ENCODE measurements at places on chromosomes 13 and 19.

DNA sequence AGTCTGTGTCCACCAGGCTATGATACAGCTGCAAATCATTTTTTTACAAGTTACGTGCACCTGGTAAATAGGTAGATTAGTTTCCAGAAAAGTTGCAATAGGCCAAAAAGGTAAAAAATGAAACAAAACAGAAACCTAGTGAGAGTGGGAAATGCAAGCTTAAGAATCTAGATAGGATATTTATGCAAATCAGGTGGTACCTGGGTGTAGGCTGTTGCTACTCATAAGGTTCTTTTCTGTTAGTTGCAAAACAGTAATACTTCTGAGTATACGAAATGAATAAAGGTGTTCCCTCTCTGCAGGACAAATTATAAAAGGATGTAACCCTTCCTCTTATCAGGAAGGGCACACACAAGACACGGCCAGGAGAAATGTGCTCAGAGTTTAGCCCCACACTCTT, 97.9 kb downstream of the UGGT2 start:
- DNase-seq, result no peak

DNA sequence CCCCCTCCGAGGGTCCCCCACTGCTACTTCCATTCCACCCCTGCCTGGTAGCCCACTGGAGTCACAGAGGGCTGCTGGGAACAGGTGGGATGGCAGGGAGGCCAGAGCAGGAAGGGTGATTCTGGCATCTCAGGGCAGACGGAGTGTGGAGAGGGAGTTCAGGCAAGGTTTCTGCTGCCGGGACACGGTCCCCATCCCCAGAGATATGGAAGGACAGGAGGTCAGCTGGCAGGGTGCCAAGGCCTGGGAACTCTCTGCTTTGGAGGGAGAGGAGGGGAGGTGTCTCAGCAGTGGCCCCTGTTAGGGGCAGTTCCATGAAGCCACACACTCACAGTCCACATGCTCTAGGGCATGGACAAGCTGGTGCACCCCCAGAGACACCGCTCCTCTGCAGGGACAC, 68.1 kb downstream of the CHST8 start:
- DNase-seq, result no peak

DNA sequence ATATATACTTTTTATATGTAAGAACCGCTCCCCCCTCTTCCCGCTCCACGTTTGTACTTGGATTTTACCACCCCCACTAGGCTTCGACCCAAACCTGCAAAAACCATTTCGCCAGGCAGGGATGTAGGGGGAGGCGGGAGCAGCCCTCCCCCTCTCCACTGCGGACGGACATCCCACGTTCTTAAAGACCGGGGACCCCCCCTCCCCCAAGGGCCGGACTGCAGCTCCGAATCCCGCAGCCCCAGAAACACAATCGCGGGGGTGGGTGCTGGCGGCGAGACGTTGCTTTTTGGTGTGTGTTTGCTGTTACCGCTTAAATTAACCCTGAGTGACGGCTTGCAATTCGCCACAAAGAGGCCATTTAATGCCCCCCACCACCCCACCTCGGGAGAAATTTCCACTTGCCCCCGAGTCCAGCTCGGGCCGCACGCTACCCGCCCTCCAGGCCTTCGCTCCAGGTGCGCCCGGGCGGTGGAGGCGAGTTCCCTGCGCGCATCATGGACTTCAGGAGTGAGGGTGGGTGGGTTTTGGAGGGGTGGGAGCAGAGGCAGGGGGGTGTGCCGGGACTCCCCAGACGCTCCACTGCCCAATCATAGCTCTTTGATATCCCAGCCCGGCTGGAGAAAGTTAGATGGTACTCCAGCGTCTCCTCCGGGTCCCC, 15.8 kb downstream of the NFIX start:
- no peak for DNase-seq

GRCh38 chr13:65826657-65827056, 1403.5 kb downstream of the PCDH9 start:
- DNase-seq, result no peak

DNA sequence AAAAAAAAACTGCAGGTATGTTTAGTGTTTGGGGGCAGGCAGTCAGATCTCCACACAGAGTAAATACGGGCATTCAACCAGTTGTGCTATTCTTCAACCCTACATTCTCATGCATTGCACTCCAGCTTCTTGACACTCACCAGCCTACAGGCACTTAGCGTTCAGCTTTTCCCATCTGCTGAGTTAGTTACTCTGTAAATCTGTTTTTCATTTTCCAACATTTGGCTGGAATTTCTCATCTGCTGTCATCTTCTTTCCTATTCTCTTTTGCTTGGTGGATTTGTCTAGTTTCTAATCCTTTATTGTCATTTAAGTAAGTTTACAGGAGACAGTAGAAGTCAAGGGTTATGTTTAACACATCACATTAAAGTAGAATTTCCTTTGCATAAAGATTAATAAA, 1318.9 kb downstream of the OLFM4 start:
- DNase-seq, result no peak

- no peak for DNase-seq
These were observed 8.4 kb downstream of the ATP13A1 start for GRCh38 chr19:19655051-19655594.

GRCh38 chr19:35363711-35364425, 5.6 kb downstream of the FFAR3 start:
- no peak for DNase-seq

GRCh38 chr19:39778763-39779162, at the start of gene LEUTX:
Gene LEUTX, plus strand, starts transcription at chr19:39778854. Its CDS starts 67 bp downstream, at chr19:39778921.
- no peak for DNase-seq

- no peak for DNase-seq
These were observed 108.1 kb downstream of the CACNA1A start for GRCh38 chr19:13398182-13398581.

- no peak for DNase-seq
These were observed 2.7 kb downstream of the ZSCAN18 start for GRCh38 chr19:58095328-58095727.

GRCh38 chr19:6724631-6725492, 4.4 kb upstream of the C3 start:
- DNase-seq, result no peak

GRCh38 chr13:97353927-97354675, 79.9 kb upstream of the RAP2A start:
- no peak for DNase-seq

DNA sequence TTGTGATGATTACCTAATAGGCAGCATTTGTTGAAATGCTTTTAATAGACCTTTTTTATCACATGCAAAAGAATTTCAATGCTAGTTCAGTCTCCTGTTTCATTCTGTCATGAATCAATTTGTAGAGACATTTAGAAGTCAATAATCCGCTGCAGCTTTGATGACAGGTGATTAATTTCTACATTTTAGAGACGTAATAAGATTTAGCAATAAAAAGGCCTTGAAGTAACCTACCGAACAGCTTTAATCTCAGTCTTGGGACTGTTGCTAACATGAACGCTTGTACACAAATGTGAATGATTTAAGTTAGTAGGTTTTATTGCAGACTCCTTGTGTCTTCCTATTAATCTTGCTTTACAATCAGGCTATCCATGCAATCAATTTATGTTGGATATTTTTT, 186.5 kb downstream of the MZT1 start:
- no peak for DNase-seq

DNA sequence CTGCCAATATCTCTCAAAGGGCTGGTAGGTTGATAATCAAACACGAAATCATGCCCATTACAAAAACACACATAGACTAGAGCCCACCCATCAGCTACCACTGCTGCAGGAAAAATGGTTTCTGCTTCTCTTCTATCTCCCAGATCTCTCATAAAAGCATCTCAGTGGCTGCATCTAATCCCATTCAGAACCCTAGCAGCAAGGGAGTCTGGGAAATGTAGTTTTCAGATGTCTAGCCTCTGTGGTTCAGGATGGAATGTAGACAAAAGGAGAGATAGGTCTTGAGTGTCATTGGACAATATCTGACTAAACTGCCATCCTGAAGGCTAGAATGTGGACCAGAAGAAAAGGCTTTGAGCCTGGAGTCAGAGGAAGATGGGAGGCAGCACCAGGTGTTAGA, 32.1 kb downstream of the RDH8 start:
- no peak for DNase-seq

- DNase-seq, result no peak
These were observed 650.8 kb upstream of the MIR17HG start for GRCh38 chr13:90696656-90697055.

- no peak for DNase-seq
These were observed at the start of gene URAD for GRCh38 chr13:27988520-27988919. Gene URAD, minus strand, starts transcription at chr13:27988693. Its CDS starts 56 bp downstream, at chr13:27988637.

- no peak for DNase-seq
These were observed 38.3 kb downstream of the KPNA3 start for GRCh38 chr13:49754146-49754545.

DNA sequence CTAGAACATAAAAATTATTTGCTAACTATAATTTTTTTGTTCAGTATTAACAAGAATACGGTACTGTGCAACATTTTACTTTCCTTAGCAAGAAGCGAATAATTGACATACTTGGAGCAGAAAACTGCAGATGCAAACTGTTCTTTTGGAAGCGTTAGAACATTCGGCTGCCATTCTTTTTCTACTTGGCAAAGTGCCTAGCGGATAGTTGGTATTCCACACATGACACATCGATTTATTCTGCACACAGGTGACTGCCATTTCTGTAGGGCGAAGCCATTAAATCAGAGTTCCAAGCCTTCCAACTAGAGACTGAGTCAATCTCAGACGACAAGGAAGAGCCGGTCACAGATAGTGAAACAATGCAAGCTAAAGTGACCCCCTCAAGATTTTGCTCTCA, 117.4 kb downstream of the TRPC4 start:
- no peak for DNase-seq

DNA sequence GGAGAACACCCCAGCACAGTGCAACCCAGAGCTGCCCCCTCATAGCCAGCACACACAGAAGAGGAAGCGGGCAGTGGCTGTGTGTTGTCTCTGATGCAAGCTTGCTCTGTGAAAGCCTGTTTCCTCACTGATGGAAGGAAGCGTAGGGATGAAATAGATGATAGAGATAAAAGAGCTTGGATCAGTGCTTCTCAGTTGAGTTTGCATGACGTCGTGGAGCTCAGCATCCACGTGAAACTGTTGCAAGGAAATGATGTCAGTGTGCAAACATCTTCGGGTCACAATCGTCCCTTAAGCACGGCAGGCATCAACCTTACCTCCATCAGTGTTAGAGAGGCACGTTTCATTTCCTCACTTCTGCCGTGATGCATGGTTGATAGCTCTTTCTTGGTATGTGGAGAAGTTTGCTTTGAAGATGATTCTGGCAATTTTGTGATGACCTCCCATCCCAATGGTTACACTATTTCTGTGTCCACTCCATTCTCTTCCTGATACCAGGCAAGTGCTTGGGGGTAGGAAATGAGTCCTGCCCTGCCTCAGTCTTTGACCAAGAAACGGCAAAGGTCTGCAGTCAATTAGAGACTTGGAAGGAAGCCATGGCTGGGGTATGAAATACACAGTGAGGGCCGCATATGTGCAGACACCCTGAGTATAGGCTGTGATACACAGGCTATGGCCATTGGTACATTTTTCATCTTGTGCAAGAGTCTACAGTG, 183.0 kb downstream of the ZNF536 start:
- DNase-seq, result no peak

Data from erythroblast (primary cell).